T-cell (primary cell): ENCODE measurements at places on chromosomes 2 and 18.

DNA sequence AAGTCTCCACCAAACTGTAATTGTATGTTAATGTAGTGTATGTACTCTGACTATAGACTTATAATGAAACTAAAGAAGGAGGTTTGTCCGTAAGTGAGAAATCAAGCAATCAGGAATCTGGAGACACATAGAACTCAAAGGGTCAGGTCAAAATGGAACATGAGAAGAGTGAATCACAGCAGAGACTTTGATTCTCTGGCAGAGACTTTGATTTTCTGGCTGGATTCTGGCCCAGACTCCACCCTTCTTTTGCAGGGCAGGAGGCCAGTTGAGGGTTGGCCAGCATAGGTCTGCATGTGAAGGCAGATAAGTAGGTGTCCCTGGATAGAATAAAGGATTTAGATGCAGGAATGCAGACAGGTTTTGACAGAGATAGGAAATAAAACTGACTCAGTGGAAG is 11.0 kb upstream of the NCKAP5 start:
- no peak for DNase-seq

- DNase-seq = no peak
Observed at GRCh38 chr2:36294316-36294721, 61.3 kb upstream of the CRIM1 start.

- no peak for DNase-seq
Observed at GRCh38 chr2:83579507-83579906, 879.6 kb downstream of the SUCLG1 start.

DNA sequence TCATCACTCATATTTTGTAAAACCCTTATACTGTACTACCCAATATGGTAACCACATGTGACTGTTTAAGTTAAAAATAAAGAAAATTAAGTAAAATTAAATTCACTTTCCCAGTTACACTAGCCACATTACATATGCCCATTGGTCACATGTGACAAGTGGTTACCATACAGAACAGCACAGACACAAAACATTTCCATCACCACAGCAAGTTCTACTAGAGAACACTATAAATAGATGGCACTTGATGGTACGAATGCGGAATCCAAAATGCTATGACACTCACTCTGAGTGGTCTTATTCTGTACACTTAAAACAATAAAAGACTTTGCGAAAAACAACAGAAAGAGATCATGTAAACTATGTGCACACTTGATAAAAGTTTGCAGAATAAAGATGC is 202.2 kb downstream of the PDE1A start:
- no peak for DNase-seq

DNA sequence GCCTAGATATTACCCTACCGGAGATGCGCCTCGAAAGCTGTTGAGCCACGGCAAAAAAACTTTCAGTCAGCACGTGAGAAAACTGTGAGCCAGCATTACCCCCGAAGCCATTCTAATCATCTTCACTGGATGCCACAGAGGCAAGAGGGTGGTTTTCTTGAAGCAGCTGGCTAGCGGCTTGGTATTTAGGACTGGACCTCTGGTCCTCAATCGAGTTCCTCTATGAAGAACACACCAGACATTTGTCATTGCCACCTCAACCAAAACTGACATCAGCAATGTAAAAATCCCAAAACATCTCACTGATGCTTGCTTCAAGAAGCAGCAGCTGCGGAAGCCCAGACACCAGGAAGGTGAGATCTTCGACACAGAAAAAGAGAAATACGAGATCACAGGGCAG is 52.8 kb upstream of the SLC66A3 start:
- DNase-seq = no peak

- no peak for DNase-seq
Observed at GRCh38 chr18:60543646-60544045, 171.1 kb upstream of the MC4R start.

DNA sequence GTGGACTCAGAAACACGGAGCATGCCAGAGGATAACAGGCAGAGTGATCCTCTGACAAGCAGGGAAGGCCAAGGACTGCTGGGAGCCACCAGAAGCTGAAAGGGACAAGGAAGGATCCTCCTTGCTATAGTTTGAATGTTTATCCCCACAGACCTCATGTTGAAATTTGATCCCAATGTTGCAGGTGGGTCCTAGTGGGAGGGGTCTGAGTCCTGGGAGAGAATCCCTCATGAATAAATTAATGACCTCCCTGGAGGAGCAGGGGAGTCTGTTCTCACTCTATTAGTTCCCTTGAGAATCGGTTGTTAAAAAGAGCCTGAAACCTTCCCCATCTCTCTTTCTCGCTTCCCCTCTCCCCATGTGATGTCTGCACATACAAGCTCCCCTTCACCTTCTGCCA is 124.4 kb downstream of the FBXO15 start:
- DNase-seq = no peak

DNA sequence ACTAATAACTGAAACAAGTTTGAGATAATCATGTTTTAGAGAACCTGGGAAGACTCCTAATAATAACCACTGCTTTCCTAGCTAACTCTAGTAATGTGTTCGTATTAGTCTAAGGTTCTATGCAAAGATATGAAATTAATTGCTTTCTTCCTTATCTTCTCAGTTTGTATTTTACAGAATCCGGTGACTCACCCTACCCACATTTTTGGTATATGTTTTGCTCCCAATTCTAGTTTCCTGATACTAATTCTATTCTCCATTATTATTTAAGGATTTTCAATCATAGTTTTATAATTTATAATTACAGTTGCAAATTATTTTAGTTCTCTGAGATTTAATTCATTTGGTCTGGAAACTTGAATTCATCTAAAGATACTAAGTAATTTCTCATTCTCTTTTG is 394.6 kb upstream of the SETBP1 start:
- no peak for DNase-seq

DNA sequence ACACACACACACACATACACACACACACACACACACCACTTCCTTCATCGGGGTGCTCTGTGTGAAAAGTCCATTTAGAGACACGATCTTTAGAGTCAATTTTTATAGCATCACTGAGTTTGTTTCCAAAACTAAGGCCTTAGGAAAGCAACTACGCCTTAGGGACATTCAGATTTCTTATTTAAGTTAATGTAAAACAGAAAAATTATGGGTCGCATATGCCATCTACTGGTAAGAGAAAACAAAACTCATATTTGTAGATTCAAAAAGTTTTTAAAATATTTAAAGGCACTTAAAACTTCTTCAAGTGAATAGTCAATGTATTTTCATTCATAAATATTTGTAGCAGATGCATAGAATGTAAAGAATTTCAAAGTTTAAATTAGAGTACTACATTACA is 166.2 kb downstream of the ATAD2B start:
- DNase-seq = no peak

- DNase-seq = no peak
Observed at GRCh38 chr18:75607701-75608100, 180.2 kb upstream of the SMIM21 start.

DNA sequence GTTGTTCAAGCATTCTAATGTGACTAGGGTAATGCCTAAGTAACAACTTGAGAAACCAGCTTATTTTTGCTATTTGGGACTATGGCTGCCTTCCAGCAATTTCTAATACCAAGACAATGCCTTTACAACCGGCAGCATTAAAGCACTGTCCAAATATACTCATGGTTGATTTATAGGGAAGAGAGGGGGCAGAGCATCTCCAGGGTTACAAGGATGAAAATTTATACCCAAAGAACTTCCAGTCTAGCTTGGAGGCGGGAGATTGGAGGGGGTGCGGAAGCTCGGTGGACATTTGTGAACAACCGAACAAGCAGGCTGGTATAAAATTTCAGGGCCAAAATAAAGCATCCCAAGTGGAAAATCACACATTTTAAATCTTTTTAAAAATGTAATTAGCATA is 294.9 kb upstream of the STON1 start:
- no peak for DNase-seq

DNA sequence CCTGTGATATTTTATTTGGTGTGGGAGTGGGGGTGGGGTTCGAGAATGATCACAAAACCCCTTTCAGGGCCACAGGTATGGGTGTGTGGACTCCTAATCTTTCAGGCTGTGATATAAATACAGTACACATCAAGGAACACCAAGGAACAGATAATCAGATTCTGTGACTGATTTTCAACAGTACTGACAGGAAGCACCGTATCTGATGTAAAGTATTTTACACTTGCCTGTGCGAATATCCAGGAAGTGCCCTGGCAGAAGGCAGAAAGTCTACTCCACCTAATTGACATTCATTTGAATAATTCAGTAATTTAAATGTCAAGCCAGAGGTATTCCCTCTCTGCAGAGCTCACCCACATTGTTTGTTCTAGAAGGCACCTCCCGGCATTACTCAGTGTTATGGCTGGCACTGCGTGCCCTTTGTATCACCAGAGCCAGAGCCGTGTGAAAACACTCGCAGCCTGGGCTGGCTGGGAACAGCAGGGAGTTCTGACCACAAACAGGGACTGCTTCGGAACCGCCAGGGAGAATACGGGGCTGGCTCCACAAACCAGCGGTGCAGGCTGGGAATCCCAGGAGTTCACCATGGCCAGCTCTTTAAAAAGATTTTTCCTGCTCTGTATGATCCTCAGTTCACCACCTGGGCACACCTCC is 91.8 kb downstream of the ACVR1 start:
- DNase-seq = no peak

DNA sequence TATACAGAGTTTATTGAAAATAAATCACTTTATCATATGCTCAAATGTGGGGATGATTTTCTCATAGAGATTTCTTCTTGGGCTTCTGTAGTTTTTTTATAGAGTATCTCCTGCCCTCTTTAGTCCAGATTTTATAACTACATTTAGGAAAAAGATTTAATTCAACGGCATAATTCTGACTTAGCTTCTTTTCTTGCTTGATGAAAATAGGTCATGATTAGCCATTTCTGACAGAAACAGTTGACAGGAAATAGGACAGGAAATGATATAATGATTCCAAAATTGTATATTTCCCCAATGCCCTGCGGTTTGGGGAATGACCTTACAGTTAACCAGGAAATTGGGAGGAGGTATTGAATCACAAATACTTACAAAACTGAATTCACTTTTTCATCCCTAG is 1531.9 kb upstream of the ACVR2A start:
- DNase-seq = no peak

DNA sequence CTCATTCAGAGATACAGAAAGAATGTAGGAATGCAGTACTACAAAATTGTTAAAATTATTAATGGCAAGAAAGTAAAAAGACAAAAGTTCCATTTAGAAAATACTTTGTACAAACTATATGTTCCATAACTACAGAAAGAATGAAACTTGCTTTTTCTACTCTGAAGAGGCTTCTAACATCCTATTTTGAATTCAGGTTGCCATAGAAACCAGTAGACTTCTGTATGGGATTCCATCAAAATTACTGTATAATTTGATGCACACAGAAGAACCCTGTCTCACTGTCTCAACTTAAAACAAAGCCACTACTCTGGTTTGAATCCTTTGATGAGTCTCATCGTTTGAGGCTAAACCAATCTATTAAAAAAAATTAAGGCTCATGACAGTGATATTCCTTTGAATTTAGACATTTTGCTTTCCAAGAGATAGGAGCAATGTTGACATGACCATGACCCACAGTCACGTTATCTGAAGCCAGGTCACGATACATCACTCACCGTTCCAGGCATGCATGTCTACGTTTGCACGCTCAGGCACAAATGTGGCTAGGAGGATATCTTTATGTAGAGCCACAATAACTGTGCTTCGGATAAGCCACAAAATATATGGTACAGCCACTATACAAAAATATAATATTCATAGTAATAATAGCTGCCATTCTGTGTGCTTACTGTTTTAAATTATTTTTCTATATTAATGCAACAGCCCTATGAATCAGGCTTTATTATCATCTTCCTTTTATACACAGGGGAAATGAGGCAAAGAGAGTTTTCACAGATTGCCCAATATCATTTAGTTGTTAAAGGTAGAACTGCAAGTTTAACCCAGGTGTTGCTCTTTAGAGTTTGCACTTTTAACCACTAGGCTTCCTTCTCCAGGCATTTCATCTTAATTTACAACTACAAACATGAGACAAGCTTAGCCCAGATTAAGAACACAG is 82.4 kb downstream of the CACNB4 start:
- no peak for DNase-seq

DNA sequence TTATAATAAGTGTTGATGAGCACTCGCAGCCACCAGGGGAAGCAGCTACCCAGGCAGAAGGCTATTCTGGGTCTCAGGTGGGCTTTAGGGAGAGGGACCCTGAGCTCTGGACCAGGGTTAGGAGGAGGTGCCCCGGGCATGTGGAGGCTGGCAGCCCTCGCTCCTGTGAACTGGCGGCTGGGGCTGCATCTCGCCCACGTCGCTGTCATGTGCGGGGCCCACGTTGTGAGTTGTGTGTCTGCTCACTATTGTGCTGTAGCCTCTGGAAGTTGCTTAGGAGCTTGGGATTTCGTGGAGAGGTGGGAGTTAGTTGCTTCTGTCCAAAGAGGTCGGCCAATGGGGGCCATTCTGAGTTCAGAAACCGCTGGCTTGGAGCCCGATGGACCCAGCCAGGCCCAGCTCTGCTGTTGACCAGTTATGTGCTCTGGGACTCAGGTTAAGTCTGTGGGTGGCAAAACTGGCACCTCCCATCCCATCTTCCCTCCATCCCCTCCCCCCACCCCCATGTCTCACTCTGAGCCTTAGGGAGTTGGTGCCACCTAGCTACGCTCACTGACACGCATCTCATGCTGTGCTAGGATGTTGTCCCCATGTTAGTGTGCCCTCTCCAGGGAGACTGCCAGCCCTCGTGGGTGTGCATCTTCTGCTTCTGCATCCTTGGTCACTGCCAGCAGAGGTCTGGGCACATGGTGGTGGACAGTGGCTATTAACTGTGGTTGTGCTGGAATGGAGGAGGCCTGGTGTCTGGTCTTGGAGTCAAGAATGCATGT is 18.5 kb downstream of the RRM2 start:
- DNase-seq = no peak

- no peak for DNase-seq
Observed at GRCh38 chr2:189163889-189164288, 15.7 kb downstream of the COL5A2 start.

- DNase-seq = no peak
Observed at GRCh38 chr2:157329524-157329923, 3.9 kb upstream of the ERMN start.

- no peak for DNase-seq
Observed at GRCh38 chr2:174121175-174121574, 127.2 kb downstream of the OLA1 start.

DNA sequence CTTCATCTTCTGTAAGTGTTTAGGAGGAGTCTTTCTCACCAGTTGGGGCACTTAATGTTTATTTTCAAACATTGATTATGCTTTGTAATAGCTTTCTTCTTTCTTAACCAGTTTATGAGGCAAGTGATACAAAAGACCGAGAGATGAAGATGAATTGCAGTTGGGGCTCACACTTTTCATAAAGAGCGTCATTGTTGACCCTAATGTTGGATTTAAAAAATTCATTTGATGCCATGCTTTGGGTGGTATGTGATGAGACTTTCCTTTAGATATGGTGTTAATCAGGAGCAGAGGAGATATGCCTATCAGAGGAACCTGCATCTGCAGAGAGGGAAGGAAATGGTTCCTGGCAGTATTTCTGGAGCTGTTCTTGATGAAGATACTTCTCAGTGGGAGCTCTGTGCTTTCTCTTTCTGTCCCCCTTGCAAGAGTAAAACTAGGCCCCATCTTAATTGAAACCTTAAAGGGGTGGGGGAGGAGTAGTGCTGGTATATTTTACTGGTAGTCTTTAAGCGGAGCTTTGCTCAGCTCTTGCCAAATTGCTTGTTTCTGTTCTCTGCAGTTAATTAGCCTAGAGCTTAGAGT is 2.3 kb downstream of the EML4 start:
- DNase-seq = no peak
